ENCODE measurements at places on chromosomes 16 and 17. TPM values are rescaled to one million over a fixed set of nuclear protein-coding genes. Genes with fewer than 3 reads are reported as not detected.

KRT39 gene
- total RNA-seq, result not detected

KRTAP9-4 gene
- total RNA-seq, result not detected

GTF3C1 gene
- 38.5 TPM for total RNA-seq

GSG1L gene
- total RNA-seq, result not detected

DNAH17 gene
- 0.32 TPM for total RNA-seq

HOXB13 gene
- total RNA-seq, result not detected

CORO6 gene
- total RNA-seq, result 13.3 TPM

TM4SF5 gene
- total RNA-seq, result not detected

SALL1 gene
- total RNA-seq, result 0.09 TPM

APOBR gene
- 11.5 TPM for total RNA-seq

PRR15L gene
- total RNA-seq, result not detected

NOTUM gene
- total RNA-seq, result not detected

FBXO39 gene
- not detected for total RNA-seq

MMP28 gene
- 65.6 TPM for total RNA-seq

ITGB4 gene
- 10.7 TPM for total RNA-seq

IGSF6 gene
- total RNA-seq, result 3.9 TPM

CDK5R1 gene
- total RNA-seq, result 1.6 TPM

GGT6 gene
- total RNA-seq, result 0.37 TPM

ATP2C2 gene
- total RNA-seq, result 1.3 TPM

OR1E2 gene
- total RNA-seq, result not detected

CCL13 gene
- total RNA-seq, result 5.6 TPM

PRCD gene
- total RNA-seq, result 4.1 TPM

TNFRSF13B gene
- total RNA-seq, result not detected

TMEM106A gene
- total RNA-seq, result 15.1 TPM

KRT27 gene
- total RNA-seq, result not detected

FA2H gene
- not detected for total RNA-seq

EFCAB5 gene
- total RNA-seq, result not detected

KRT24 gene
- total RNA-seq, result not detected

All from omental fat pad (tissue), 4 donors.